ENCODE measurements at places on chromosomes 6 and 20.

- DNase-seq, result no peak
These were observed 117.0 kb downstream of the BMP5 start for GRCh38 chr6:55758156-55758937.

GRCh38 chr6:303948-304558 is 11.8 kb downstream of the DUSP22 start:
- no peak for DNase-seq

- no peak for DNase-seq
These were observed 60.9 kb downstream of the RPRD1B start for GRCh38 chr20:38094373-38094891.

- DNase-seq, result no peak
These were observed 64.4 kb upstream of the DUSP22 start for GRCh38 chr6:227812-228338.

GRCh38 chr6:156451726-156452125 is 325.5 kb upstream of the ARID1B start:
- DNase-seq, result no peak

GRCh38 chr6:143449082-143449713 is 1.3 kb downstream of the ADAT2 start:
- no peak for DNase-seq

GRCh38 chr20:4025679-4026078 is 10.3 kb upstream of the RNF24 start:
- no peak for DNase-seq

DNA sequence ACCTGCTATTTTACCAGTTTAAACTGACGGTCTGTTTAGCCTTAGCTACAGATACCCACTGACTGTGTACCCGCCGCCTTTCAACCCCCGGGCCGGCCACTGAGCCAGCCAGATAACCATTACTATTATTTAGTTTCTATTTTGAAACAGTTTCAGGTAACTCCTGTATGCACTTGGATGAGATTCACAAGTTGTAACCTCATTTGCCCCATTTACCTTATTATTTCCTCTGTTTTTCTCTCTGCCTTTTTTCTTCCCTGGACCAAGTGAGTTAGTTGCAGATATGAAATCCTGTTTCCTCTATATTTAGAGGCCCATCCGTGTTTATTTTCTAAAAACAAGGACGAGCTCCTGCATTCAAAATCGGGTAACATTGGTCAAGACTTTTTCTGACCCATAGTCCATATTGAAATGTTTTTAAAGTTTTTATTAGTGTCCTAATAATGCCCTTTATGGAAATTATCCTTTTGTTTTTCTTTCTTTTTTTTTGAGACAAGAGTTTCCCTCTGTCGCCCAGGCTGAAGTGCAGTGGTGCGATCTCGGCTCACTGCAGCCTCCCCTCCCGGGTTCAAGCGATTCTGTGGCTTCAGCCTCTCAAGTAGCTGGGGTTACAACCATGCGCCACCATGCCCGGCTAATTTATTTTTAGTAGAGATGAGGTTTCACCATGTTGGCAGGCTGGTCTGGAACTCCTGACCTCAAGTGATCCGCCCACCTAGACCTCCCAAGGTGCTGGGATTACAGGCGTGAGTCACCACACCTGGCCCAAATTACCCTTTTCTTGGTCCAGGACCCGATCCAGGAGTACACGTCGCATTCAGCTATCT is 767 bp downstream of the AP5S1 start:
- DNase-seq, result no peak

DNA sequence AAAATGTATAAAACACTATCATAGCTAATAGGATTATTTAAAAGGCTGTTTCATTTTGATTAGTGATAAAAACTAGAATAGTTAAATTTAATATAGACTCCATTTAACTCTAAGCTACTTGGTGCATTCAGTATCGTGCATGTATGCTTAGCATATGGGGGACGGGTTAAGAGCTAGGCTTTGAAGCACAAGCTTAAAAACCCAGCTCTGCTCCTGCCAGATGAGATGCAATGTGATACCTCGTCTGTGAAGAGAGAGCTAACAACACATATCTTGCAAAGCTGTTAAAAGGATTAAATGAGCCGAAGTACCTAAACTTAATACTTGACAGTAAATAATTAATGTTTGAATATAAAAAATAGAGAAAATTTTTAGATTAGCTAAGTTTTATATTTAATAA is 42.2 kb downstream of the DTNBP1 start:
- no peak for DNase-seq

- no peak for DNase-seq
These were observed 44.3 kb downstream of the TPD52L1 start for GRCh38 chr6:125197795-125198269.

DNA sequence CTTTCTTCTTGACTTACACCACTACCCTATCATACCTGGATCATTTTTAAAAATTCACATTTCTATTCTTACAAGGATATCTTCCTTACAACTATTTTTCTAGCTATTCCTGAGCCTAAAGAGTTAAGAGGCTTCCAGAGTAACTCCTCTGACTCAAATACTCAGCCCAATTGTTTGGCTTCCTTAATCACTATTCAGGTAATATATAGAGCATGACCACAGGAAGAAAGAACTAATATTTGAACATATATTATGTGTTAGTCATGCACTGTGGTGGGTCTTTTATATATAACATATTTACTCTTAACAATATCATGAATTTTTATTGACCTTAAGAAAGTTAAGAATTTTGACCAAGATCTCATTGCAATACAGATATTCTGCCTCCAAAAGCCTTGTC is 42.0 kb upstream of the ID4 start:
- DNase-seq, result no peak

DNA sequence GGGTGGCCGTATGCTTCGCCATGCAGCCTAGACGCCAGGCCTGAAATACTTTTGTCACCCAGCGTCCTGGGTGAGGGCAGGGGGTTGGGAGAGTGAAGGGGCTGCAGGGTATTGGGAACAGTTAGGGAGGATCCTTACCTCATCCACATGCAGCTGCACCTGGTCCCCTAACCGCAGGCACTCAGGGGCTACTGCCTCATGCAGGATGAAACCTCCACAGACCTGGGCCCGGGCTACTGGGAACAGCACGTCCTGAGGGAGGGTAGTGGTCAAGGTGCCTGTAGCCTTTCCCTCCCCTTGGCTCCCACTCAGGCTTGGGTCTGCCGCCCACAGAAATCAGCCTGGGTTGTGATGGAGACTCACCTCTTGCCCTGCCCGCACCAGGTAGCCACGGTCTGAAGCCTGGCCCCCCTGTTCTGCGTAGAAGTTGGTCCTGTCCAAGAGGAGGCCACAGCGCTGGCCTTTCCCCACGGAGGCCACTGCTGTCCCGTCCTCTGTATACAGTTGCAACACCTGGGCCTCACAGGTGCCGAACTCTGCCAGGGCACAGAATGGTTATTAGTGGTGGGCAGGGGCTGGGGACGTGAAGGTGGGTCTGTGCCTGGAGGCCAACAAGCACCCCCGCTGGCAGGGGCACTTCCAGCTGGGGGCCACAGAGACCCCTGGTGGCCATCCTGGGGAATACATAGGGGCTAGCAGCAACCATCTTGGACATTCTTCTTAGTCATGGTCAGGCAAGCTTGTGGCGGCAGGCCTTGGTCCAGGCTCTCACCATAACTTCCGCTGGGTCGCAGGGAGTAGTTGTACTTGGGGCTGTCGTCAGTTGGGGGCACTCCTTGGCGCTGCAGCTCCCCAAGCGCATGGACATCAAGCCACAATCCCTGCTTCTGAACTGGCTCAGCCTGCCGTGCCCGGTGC is 8.6 kb downstream of the AARS2 start:
- no peak for DNase-seq

- no peak for DNase-seq
These were observed 31.3 kb downstream of the RAB22A start for GRCh38 chr20:58340853-58341252.

- no peak for DNase-seq
These were observed 21.5 kb downstream of the CD164 start for GRCh38 chr6:109360791-109361190.

DNA sequence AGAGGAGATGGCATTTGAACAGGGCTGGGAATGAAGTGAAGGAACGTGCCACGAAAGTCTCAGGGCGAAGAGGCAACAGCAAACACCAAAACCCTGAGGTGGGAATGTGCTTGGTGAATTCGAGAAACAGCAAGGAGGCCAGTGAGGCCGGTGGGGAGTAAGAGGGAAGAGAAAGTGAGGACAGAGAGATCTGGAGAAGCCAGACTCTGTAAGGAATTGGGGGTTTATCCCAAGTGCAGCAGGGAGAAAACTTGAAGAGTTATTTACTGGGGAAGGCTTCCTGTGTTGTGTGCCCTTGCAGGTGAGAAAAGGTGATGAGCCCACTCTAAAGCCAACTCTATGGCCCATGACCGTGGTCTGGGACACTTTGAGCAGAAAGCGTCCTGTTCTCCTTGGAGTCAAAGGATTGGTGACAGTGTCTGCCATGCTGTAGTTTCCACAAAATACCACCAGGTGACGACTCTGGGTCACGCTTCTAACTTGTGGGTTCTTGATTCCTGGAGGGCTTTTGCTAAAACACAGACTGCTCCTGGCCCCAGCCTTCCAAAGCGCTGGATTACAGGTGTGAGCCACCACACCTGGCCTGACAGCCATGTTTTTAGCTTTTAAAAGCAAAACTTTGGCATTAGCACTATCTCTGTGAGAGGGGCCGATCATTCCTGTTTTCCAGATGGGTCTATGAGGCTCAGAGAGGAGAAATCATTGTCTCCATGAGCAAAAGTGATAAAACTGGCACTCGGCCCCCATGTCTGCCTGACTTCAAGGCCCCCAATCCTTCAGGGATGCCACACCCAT is 18.0 kb upstream of the CSNK2A1 start:
- DNase-seq, result no peak

DNA sequence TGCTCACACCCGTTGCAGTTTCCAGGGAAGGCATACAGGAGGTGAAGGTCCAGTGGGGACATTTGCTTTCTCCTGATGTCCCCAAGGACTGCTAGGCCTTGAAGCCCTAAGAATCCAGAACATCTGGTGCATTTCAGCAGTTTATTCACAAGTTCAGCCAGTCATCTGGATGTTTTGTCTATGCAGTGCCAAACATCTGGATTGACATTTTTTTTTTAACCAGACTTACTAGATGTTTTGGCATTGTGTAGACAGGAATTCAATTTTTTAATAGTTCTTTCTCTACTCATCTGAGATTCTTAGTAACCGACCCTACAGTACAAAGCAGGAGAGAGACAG is 256.2 kb downstream of the CLIC5 start:
- DNase-seq, result no peak
